ENCODE measurements at places on chromosomes 2 and 18. TPM values are rescaled to one million over a fixed set of nuclear protein-coding genes. Genes with fewer than 3 reads are reported as not detected.

DNA sequence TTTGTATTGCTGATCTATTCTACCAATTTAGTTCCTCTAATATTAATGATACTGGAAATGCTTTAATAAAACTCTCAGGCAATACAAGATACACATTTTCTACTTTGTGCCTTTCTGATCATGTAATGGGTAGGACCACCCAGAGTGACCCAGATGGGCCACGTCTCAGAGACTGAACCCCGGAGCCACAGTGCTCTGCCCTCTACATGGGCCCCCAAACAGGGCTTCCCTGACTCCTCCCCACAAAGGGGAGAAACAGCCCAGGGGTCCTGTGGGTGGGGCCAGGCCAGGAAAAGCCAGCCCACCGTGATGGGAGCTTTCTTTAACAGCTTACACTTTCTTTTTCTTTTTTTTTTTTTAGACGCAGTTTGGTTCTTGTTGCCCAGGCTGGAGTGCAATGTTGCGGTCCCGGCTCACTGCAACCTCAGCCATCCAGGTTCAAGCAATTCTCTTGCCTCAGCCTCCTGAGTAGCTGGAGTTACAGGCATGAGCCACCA lies 18.4 kb downstream of the HDAC4 start:
- DNase-seq, result no peak

DNA sequence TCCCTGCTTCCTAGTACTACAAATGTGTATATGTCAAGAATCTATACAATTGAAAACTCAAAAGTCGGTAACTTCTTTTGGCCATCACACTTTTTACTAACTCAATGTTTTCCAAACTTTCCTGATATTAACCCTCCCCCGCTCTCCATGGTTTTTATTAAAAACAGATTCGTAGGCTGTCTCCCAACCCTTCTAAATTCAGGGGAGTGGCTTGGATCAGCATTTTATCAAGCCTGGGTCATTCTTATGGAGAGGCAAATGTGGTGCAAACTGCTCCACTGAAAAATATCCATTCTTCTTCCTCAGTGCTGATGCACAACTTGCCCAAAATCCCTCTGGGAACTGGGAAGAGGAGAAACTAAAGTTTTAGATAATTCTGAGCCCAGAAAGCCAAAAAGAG lies 134.2 kb downstream of the RIF1 start:
- DNase-seq, result no peak

GRCh38 chr2:69741229-69741574 lies 732 bp upstream of the ANXA4 start:
- DNase-seq, result peak; percentile 14

- peak; percentile 43 for DNase-seq
These were observed 10.9 kb upstream of the CDH20 start for GRCh38 chr18:61322265-61322873.

GRCh38 chr18:70256184-70256583 lies 32.7 kb upstream of the SOCS6 start:
- DNase-seq, result no peak

DNA sequence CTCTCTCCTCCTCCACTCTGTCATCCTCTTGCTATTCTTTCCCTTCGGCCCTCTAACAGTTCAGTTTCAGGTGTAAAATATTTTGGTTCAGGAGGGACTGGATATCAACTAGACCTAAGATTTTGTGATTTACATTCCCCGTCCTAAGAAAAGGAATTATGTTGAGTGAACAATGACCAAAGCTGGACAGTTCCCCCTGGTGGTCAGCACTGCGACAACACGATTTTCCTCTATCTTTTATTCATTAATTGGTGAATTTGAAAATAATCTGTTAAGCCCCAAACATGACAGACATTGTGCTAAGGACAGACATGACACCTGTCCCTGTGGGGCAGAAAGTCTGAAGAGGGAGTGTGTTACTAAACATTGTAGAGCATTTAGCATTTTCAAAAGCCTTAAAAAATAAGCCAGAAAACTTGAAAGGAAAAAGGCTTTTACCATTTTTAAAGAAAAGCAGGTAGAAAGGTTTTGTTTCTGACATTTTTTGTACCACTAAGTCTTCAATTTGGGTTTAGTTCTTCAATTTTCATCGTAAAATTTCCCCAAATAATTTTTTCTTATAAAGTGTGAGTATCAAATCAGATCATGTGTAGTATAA lies 28.4 kb upstream of the GTF2A1L start:
- DNase-seq, result no peak

DNA sequence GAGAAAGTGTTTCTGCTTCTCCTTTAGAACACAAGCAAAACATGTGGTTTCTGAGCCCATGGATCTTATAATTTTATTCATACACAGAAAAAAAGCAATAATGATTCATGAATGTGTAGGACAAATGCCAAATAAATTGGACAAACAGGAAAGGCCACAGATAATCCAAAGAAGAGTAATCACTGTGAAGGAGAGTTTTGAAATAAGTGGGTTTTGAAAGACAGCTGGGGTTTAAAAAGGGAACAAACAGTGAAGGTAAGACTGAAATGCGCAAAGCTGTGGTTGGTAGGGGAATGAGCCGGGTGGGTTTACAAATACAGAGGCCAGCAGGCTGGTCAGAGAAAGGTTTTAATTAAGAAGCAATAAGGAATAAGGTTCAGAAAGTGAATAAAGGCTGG lies 50.0 kb upstream of the MBOAT2 start:
- no peak for DNase-seq

DNA sequence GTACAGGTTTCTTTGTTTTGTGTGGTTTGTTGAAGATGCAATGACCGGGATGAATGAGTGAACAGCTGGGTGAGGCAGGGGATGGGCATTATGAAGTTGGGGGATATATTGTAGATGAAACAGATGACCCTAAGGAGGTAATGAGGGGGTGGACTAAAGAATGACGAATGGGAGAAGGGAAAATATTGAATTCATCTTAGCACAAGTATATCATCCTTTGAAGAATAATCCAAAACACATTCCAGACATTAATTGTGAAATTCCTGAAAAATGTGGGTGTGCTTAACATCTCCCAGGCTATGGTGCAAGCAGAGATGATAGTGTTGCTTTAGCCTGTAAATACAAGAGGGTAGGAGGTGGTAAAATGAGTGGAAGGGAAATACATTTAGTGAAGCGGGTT lies 5.8 kb downstream of the CRIM1 start:
- DNase-seq, result no peak

GRCh38 chr2:47058003-47058931 lies 96.8 kb downstream of the STPG4 start:
- DNase-seq, result no peak

DNA sequence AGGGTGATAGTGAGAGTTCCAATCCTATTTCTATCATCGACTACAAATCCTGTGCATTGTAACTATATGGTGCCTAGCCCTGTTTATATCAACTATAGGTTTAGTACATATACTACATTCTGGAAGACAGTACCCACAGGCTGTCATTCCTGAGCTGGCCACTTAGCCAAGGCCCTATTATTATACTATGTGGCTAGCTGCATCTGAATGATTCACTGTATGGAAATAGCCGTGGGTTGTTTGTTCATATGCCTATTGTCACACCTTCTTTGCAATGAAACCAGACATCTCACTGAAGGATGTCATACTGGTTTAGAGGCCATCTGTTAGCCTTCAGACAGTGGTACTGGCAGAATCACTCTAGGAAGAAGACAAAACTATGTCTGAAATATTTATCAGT lies 62.3 kb upstream of the FSIP2 start:
- no peak for DNase-seq

DNA sequence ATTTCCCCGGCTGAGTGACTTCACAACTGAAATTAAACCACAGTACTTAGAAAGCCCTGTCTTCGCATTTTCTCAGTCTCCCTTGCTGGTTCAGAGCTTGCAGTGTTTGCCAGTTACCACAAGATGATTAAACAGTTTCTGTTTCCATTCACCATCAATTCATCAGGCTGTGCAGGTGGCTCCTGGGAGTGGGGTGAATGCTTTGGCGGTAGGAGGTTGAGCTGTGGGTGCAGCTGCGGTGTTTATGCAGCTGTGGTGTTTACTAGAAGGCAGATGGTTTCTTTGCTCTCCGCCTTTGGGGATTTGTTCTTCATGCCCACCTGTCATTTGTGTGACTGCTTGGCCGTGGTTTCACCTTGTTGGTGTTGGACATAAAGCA lies 16.1 kb downstream of the ACOXL start:
- peak; percentile 78 for DNase-seq

- no peak for DNase-seq
These were observed 501.2 kb upstream of the LRRTM4 start for GRCh38 chr2:78023356-78023755.

GRCh38 chr2:65940856-65941255 lies 494.1 kb upstream of the MEIS1 start:
- no peak for DNase-seq

GRCh38 chr2:13584020-13584419 lies 867.3 kb downstream of the TRIB2 start:
- DNase-seq, result no peak

- DNase-seq, result no peak
These were observed 5.4 kb downstream of the ITGAV start for GRCh38 chr2:186595219-186595618.

DNA sequence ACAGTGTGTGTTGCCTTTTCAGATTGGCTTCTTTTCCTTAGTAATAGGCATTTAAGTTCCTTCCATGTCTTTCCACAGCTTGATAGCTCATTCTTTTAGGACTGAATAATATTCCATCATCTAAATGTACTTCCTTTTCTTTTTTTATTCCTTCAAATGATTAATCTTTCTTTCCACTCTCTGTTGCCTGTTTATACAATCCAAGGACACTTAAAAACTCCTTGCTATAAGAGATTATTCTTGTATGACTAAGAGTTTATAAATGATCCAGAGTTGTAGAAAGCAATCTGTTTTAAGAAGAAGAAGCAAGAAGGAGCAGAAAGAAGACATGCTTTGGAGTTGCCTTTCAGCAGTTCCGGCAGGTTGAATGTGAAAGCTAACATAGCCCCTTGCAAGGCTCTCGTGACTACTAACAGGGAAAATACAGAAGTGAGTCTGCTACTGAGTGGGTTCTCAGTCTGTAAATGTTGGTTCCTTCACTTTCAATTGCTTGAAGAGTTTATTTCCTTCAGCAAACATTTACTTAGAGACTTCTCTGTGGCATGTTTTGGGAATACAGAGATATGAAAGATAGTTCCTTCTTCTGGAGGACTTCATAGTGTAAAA lies 123.0 kb downstream of the PMAIP1 start:
- DNase-seq, result no peak

- DNase-seq, result no peak
These were observed 438.7 kb upstream of the MYT1L start for GRCh38 chr2:2769481-2770431.

DNA sequence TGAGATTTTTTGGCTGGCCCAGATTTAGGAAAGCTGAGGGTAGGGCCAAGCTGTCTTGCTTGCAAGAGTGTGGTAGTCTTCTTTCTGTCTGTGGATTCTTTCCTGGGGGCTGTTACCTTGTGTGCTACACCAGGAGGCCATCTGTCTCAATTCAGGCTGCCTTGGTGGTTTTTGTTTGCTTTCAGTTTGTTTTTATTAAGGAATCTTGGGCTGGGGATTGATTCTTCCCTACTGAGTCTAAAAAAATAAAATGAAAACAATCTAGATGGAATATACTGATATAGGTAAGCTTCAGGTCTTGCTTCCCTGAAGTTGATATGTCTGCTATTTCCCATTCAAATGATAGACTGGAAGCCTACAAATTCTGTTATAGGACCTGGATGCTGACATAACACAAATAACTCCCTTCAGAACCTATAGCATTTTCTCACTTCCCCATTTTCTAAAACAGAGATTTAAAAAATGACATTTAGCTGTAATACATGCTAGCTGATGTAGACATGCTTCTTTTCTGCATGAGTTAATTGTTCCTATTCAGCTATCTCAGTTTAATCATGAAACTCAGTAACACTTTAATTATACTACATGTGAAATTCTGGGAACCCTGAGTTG lies 5.3 kb downstream of the LHCGR start:
- no peak for DNase-seq

DNA sequence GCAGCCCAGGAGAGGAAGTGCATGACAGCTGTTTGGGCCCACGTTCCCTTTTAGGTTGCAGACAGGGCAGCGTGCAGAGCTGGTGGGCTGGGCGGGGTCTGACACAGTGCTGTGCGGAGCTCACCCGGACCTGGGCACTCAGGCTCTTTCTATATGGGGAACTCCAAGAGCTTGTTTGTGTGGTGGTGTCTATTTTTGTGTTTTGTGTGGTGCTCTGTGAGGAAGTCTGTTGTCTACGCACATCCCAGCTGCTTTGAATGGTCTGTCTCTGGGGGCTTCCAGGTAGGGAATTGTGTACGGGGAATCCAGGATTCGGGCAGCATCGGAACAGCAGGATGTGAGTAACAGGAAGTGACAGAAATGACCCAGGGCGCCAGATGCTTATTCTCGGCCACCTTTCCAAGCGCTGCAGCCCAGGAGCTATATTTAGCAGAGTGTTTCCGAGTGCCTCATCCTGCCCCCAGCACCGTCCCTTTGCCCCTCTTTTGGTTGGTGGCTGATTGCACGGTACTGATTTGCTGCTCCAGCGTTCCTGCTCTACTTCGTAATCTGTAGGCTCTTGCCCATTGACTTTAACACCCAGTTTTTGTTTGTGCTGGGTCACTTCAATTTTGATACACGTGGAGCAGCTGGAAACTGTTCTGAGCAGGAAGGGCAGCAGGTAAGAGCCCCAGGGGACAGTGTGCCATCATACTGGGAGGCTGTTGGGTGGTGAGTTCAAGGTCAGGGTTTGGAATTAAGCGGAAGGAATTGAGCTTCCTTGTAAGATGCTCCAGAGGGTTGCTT lies 64.7 kb downstream of the DGKD start:
- DNase-seq, result peak; percentile 72

GRCh38 chr2:119233326-119234020 lies 9.8 kb downstream of the STEAP3 start:
- no peak for DNase-seq

GRCh38 chr18:59957957-59958356 lies 58.2 kb downstream of the PMAIP1 start:
- DNase-seq, result no peak

- no peak for DNase-seq
These were observed 52.6 kb upstream of the NEMP2 start for GRCh38 chr2:190587106-190587505.

GRCh38 chr18:62900132-62900883 lies 185.0 kb downstream of the PHLPP1 start:
- no peak for DNase-seq

GRCh38 chr2:114800371-114800770 lies 357.9 kb downstream of the DPP10 start:
- DNase-seq, result no peak

SNORC gene
- 1.5 TPM for total RNA-seq

GPD2 gene
- total RNA-seq, result 46.2 TPM

FEZ2 gene
- total RNA-seq, result 7.8 TPM

MSH2 gene
- total RNA-seq, result 74.5 TPM

SFT2D3 gene
- 4.4 TPM for total RNA-seq

FN1 gene
- total RNA-seq, result 0.30 TPM

RAB17 gene
- total RNA-seq, result 0.31 TPM

C2orf80 gene
- not detected for total RNA-seq

PDE1A gene
- total RNA-seq, result not detected

LIMS2 gene
- 15.8 TPM for total RNA-seq

CENPO gene
- total RNA-seq, result 48.0 TPM

STPG4 gene
- total RNA-seq, result not detected

LHCGR gene
- not detected for total RNA-seq

EPAS1 gene
- 0.78 TPM for total RNA-seq

OTOF gene
- total RNA-seq, result 1.1 TPM

LRP2 gene
- total RNA-seq, result 1.6 TPM
